ENCODE measurements at places on chromosomes 3 and 15. TPM values are rescaled to one million over a fixed set of nuclear protein-coding genes. Genes with fewer than 3 reads are reported as not detected.
A peak's percentile ranks its signal among the peaks of the same experiment; 100 is the strongest.

SI gene
- total RNA-seq = 1.7 TPM

LYZL4 gene
- total RNA-seq = not detected

LCMT2 gene
- total RNA-seq = 7.4 TPM

SNX4 gene
- total RNA-seq = 59.0 TPM

CCDC54 gene
- not detected for total RNA-seq

PLIN1 gene
- total RNA-seq = not detected

GPR176 gene
- 14.4 TPM for total RNA-seq

DNA sequence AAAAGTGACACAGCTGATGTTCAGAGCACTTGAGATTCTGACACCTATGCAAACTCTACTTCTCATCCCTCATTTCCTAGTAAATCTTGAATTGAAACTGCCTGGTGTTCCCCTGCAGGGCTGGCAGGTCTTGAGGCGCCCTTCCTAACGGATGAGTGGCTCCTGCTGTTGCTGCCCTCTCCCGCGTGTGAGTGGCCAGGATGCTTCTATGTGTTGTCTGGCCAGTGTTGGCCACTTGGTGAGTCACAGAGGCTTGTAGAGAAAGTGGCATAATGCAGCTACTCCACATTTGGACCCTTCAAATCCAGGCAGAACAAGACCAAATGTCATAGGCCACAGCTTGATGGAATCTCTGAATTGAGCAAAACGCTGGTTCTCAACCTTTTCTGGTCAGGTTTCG, 63.6 kb downstream of the MOBP start:
- H3K27ac ChIP-seq = no peak overlapping the region
- DNase-seq = no peak
- H3K4me1 ChIP-seq = no peaks in the 10 kb centered on the region
- no peaks in the 10 kb centered on the region for H3K27me3 ChIP-seq

DNA sequence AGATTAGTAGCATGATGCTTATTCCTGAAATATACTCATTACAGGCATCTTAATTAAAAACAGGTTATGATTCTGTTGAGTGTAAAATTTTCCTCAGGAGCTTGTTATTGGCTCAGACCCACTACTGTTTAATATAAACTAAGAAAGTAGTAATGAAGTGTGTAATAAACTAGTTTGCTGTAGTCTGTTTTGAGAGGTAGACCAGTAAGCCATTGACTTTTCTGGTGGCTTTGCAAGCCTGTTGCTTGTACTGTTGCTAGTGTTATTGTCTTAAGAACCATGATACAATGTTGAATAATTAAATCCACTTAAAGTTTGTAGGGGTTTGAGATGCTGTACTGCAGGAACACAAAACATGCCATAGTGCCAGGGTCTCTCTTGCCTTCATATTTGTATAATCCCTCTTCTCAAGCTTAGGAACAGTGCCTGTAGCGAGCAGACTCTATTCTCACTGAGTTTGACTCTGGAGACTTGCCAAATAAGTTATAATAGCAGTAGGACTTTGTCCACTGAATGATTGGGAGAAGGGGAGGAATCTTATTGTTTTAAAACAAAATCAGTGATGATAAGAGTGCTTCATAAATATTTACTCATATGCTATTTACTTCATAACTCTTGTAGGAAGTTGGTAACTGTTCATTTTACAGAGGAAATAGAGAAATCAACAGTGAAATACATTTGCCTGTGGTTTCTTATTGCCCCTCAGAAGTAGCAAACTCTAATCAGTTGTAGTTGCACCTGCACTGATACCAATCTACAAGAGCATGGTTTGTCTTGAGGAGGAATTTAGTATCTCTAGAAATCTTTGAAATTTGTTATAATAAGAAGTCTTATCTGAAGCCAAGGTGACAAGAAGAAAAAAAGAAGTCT, 13.4 kb downstream of the TCF12 start:
- no peak for DNase-seq
- no peaks in the 10 kb centered on the region for H3K27me3 ChIP-seq
- no peaks in the 10 kb centered on the region for H3K36me3 ChIP-seq

DNA sequence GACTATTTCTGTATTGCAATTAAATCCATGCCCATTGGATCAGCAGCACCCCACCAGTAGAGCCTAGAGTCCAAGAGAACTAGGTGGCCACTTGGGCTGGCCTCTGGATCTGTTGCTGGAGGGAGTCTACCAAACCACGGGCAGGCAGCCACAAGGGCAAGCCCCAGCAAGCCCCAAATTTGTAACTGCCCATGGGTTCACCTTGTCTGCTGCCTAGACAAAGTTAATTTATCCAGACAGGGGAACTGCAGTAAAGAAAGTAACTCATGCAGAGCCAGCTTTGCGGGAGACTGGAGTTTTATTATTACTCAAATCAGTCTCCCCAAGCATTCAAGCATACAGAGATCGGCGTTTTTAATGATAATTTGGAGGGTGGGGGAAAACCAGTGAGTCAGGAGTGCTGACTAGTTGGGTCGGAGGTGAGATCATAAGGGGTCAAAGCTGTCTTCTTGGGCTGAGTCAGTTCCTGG, 74.0 kb upstream of the TERB2 start:
- H3K4me1 ChIP-seq = no peaks in the 10 kb centered on the region
- no peaks in the 10 kb centered on the region for H3K27me3 ChIP-seq
- no peak for DNase-seq
- H3K4me3 ChIP-seq = no peak overlapping the region

- H3K4me3 ChIP-seq = no peak overlapping the region
- H3K4me1 ChIP-seq = no peaks in the 10 kb centered on the region
- DNase-seq = peak; percentile 27
- no peaks in the 10 kb centered on the region for H3K27me3 ChIP-seq
- no peaks in the 10 kb centered on the region for H3K36me3 ChIP-seq
Measured at GRCh38 chr3:37546876-37547275, 314.8 kb upstream of the CTDSPL start.

- no peak overlapping the region for H3K27ac ChIP-seq
- no peaks in the 10 kb centered on the region for H3K27me3 ChIP-seq
Measured at GRCh38 chr3:13254028-13254951, 165.8 kb downstream of the NUP210 start.

GRCh38 chr3:46370839-46371518, at the start of gene CCR5:
CCR5 (plus strand) TSS chr3:46370946; CDS start chr3:46372903, 1,957 bp downstream.
- H3K4me1 ChIP-seq = peaks cover 14% of the 10 kb centered on the region
- H3K36me3 ChIP-seq = no peaks in the 10 kb centered on the region
- H3K27ac ChIP-seq = no peak within 1 kb of the TSS
- no peaks in the 10 kb centered on the region for H3K27me3 ChIP-seq

DNA sequence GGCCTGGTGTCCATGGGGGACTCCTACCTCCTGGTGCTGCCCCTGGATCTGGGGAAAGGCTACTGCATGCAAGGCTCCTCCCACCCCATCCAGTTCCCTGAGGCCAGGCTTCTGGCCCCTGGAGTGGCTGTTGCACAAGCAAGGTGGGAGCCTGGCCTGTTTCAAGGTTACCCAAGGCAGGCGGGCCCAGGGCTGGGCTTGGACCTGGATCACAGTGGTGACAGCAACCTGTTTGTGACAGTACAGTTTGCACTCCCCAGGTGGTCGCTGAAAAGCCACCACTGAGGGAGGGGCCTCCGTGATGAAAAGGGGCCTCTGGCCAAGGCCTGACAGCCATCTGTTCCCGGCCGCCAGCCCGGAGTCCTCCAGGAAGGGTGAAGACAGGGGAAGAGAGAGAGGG, 14.4 kb upstream of the KY start:
- no peak for DNase-seq
- H3K36me3 ChIP-seq = no peaks in the 10 kb centered on the region
- no peak overlapping the region for H3K27ac ChIP-seq
- no peaks in the 10 kb centered on the region for H3K27me3 ChIP-seq

GRCh38 chr3:13844911-13845310, 35.0 kb downstream of the WNT7A start:
- DNase-seq = no peak
- no peaks in the 10 kb centered on the region for H3K27me3 ChIP-seq
- H3K4me3 ChIP-seq = no peak overlapping the region
- H3K4me1 ChIP-seq = peaks cover 13% of the 10 kb centered on the region
- H3K27ac ChIP-seq = no peak overlapping the region

DNA sequence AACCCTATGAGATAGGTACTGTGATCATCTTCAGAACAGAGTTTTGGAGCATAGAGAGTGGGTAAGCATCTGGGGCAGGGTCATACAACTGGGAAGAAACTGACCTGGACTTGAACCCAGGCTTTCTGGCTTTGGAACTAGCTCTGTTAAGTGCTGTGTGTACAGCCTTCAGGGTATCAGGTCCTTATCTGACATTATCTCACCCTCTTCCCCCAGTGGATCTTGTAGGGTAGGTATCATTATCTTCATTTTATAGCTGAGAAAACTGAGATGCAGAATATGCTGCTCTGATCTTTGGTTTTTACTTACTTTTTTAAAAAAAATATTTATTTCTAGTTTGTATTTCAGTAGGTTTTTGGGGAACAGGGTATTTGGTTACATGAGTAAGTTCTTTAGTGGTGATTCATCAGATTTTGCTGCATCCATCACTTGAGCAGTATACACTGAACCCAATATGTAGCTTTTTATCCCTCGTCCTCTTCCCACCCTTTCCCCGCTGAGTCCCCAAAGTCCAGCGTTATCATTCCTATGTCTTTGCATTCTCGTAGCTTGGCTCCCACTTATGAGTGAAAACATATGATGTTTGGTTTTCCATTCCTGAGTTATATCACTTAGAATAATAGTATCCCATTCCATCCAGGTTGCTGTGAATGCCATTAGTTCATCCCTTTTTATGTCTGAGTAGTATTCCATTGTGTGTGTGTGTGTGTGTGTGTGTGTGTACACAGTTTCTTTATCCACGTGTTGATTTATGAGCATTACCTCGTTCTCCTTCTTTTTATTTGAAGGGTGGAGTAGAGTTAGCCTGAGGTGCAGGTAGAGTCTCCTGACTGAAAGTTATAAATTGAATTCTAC, 271.2 kb downstream of the PTPRG start:
- no peaks in the 10 kb centered on the region for H3K4me1 ChIP-seq
- no peak for DNase-seq
- H3K36me3 ChIP-seq = no peaks in the 10 kb centered on the region

- peaks cover 2% of the 10 kb centered on the region for H3K4me1 ChIP-seq
- no peak overlapping the region for H3K27ac ChIP-seq
- no peaks in the 10 kb centered on the region for H3K27me3 ChIP-seq
- H3K36me3 ChIP-seq = no peaks in the 10 kb centered on the region
Measured at GRCh38 chr15:70447928-70448698, 315.2 kb downstream of the UACA start.

- no peak overlapping the region for H3K27ac ChIP-seq
- H3K4me3 ChIP-seq = no peak overlapping the region
- no peaks in the 10 kb centered on the region for H3K36me3 ChIP-seq
- no peaks in the 10 kb centered on the region for H3K27me3 ChIP-seq
Measured at GRCh38 chr3:9820946-9821345, 10.9 kb downstream of the TTLL3 start.

GRCh38 chr3:13249664-13250390, 170.3 kb downstream of the NUP210 start:
- no peaks in the 10 kb centered on the region for H3K27me3 ChIP-seq
- H3K27ac ChIP-seq = no peak overlapping the region
- no peaks in the 10 kb centered on the region for H3K4me1 ChIP-seq
- no peak for DNase-seq

GRCh38 chr3:10366651-10367101, 45.8 kb upstream of the SEC13 start:
- H3K27ac ChIP-seq = no peak overlapping the region
- no peaks in the 10 kb centered on the region for H3K36me3 ChIP-seq
- DNase-seq = no peak
- no peaks in the 10 kb centered on the region for H3K4me1 ChIP-seq
- H3K4me3 ChIP-seq = no peak overlapping the region
- H3K27me3 ChIP-seq = no peaks in the 10 kb centered on the region

DNA sequence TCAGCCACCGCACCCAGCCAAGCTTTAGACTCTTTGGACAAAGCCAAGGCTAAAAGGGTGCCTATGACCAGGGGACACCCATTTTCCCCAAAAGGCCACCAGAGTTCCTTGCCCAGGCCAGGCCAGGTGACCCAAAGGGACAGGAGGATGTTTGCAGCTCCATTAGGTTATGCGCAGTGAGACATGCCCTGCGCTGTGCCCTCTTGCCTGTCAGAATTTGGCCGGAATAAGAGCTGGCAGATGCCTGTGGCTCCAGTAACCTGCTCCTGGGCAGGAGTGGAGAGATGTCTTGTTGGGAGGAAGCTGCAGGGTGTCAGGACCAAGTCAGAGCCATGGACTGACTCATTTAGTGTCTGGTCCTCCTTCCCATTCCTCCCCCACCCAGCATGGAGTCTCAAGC, 20.5 kb downstream of the DNASE1L3 start:
- no peaks in the 10 kb centered on the region for H3K27me3 ChIP-seq
- no peak for DNase-seq
- no peak overlapping the region for H3K27ac ChIP-seq
- no peaks in the 10 kb centered on the region for H3K36me3 ChIP-seq
- H3K4me3 ChIP-seq = no peak overlapping the region

DNA sequence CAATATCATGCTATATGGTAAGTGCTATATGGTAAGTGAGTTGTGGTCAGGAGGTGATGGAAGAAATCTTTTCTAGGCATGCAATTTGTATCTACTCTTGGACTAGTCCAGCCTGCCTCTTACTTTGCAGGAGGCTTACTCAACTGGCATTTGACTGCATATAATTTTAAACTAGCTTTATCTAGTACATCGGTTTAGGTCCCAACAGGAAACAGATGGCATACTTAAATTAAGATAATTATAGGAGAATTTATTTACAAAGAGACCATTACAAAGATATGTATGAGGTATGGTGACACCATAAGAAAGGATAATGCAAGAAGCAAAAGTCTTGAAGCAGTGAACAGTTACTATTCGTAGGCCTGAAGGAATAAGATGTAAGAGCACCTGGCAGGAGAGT, 7.8 kb downstream of the SLC28A2 start:
- peaks cover 24% of the 10 kb centered on the region for H3K4me1 ChIP-seq
- no peaks in the 10 kb centered on the region for H3K27me3 ChIP-seq
- DNase-seq = no peak
- no peaks in the 10 kb centered on the region for H3K36me3 ChIP-seq
- no peak overlapping the region for H3K27ac ChIP-seq
- no peak overlapping the region for H3K4me3 ChIP-seq
